Activated CD4-positive, CD25-positive, alpha-beta regulatory T cell (primary cell): ENCODE measurements at places on chromosomes 2 and 18.

GRCh38 chr18:32152705-32153448 lies 37.0 kb upstream of the MEP1B start:
- no peak for DNase-seq

DNA sequence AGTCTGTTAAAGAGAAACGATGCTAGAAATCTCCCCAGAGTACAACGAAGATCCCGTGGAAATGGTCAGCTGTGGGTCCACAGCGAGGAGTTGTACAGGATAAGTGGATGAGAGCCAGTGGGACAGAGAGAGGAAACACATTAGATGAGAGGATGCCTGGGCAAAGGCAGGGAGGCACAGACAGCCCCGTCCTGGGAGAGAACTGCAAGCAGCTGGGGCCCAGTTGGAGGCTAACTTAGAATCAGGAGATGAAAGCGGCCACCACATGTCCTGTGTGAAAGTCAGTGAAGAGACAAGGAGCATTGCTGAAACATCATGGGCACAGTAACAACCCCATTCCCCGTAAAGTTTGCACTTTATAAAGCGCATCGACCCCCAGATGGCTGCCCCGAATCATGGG lies 157.5 kb downstream of the RAPGEF4 start:
- no peak for DNase-seq

GRCh38 chr2:115678129-115678528 lies 1235.7 kb downstream of the DPP10 start:
- no peak for DNase-seq

- DNase-seq, result no peak
Measured at GRCh38 chr2:110852051-110852450, 119.7 kb downstream of the ACOXL start.

DNA sequence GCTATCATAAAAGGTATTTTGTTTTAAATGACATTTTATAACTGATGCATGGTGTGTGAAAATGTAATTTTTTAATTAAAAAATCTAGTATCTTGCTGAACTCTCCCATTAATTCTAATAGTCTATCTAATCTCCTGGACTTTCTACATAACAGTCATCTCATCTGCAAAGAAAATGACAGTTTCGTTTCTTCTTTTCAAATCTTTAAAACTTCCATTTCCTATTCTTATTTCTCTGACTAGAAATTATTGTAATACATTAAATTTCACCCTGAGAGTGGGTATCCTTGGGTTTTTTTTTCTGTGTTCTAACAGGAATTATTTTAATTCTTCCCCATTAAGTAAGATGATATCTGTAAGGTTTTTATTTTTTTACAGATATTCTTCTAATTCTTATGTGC lies 120.1 kb downstream of the KCNF1 start:
- DNase-seq, result no peak

GRCh38 chr2:121532347-121532766 lies 1.7 kb downstream of the RNU4ATAC start:
- no peak for DNase-seq

GRCh38 chr2:169637620-169638019 lies 53.5 kb downstream of the PPIG start:
- DNase-seq, result no peak

GRCh38 chr2:48943436-48943835 lies 187.9 kb upstream of the LHCGR start:
- no peak for DNase-seq

GRCh38 chr18:3305933-3306332 lies 44.0 kb downstream of the MYL12B start:
- no peak for DNase-seq

- DNase-seq, result no peak
Measured at GRCh38 chr2:141068053-141068682, 1062.6 kb downstream of the LRP1B start.

- DNase-seq, result no peak
Measured at GRCh38 chr2:67576991-67577390, 179.9 kb downstream of the ETAA1 start.

GRCh38 chr18:10783941-10784340 lies 258.1 kb downstream of the NAPG start:
- DNase-seq, result no peak

GRCh38 chr2:129758784-129759471 lies 220.5 kb upstream of the RAB6C start:
- DNase-seq, result no peak

DNA sequence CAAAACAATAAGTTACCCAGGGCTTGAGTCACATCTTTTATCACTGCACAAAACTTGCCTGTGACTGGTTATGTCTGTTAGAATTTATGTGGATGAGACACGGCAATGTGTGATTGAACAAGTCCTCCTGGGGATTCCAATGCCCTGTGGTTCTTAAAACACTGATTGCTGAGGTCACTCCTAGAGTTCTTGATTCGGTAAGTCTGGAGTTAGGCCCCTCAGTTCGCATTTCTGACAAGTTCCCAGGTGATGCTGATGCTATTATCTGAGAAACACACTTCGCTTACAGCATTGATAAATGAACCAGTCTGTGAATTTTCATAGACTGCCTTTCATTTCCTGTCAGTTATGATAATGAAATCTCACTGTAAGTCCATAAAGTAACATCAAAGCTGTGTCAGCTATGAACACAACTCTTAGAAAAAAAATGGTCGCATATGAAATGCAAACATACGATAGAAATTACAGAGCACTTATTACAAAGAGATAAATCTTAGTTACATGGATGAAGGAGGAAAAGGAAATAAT lies 214.0 kb downstream of the DLGAP1 start:
- no peak for DNase-seq

DNA sequence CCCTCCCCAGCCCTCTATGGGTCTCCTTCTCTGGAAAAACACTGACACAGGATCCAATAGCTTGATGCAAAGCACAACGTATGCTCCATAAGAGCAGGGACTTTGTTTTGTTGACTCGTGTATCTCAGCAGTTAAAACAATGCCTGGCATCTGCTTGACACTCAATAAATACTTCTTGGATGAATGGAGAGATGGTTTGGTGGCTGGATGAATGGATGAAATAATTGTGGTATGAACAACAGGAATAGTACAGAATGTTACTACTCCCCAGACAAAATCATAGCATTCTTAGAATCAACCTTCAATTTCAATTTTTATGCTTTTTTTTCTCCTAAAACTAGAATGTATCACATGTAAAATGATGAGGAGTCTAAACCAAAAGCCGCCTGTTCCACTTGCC lies 57.4 kb downstream of the KCNE4 start:
- DNase-seq, result no peak

- no peak for DNase-seq
Measured at GRCh38 chr2:108960006-108960405, 29.0 kb downstream of the EDAR start.

DNA sequence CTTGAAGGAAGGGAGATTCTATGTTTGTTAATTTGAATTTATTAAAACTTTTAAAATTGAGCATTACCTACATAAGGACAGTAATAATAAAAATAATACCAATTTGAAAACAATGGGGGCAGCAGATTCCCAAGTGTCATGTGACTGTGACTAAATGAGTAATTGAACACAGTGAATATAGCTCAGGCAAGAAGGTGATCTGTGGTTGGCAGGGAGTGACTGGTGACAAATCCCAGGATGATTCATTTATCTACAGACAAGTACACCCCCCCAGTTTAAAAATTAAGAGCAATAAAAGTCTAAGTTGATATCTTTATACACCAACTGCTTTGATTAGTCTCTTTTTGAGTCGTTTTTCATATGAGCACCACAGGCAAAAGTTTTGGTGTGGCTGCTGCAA lies 299.5 kb downstream of the ARHGAP15 start:
- no peak for DNase-seq
